ENCODE measurements at places on chromosomes 1 and 21. TPM values are rescaled to one million over a fixed set of nuclear protein-coding genes. Genes with fewer than 3 reads are reported as not detected.

Gene PKP1
- not detected for total RNA-seq

Gene PLA2G2F
- total RNA-seq = not detected

Gene PSRC1
- total RNA-seq = 23.3 TPM

Gene AKR7A3
- total RNA-seq = 0.43 TPM

Gene NBPF6
- total RNA-seq = not detected

Gene PLEKHN1
- total RNA-seq = 1.9 TPM

Gene GUCA2A
- not detected for total RNA-seq

Gene MPL
- not detected for total RNA-seq

Gene CHIA
- not detected for total RNA-seq

Gene KLF17
- total RNA-seq = under 0.01 TPM

Gene ORC1
- total RNA-seq = 5.2 TPM
